ENCODE measurements at places on chromosomes 4 and X.

- peak; percentile 40 for DNase-seq
Measured at GRCh38 chr4:147096667-147097604, 151.3 kb upstream of the TTC29 start.

DNA sequence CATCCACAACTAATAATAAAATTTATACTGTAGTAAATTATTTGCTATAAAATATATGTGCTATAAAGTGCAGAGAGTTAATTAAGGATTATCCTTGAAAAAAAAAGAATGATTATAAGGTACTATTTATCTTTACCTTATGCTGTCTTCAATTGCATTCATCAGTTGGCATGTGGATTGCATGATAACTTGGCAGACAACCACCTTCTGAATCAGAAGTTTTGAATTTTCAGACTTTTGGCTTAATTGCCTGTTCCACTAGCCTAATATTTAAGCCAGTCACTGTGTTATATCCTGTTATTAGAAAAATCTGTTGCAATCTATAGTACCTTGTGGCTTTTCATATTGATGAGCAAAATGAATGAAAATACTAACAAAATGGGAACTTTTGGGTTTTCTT lies 1040.3 kb upstream of the PCDH10 start:
- no peak for DNase-seq

DNA sequence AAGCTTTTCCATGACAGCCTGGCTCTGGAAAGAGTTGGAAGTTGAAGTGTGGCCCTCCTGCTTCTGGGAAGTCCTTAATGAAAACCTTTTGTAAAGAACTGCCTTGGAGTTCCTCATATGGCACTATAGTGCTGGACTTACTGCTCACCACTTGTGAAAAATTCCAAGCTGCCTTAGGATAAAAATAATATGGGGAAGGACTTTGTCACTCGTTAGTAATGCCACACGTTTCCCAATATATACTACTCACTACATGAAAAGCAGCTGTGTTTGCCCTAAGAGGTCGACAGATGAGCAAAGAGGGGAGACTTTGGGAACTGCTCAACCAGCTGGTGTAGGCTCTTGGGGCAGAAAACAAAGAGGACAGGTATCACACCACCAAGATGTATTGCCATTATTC lies 11.7 kb downstream of the OPHN1 start:
- no peak for DNase-seq

GRCh38 chr4:5267408-5267807 lies 216.1 kb downstream of the STK32B start:
- DNase-seq: no peak

DNA sequence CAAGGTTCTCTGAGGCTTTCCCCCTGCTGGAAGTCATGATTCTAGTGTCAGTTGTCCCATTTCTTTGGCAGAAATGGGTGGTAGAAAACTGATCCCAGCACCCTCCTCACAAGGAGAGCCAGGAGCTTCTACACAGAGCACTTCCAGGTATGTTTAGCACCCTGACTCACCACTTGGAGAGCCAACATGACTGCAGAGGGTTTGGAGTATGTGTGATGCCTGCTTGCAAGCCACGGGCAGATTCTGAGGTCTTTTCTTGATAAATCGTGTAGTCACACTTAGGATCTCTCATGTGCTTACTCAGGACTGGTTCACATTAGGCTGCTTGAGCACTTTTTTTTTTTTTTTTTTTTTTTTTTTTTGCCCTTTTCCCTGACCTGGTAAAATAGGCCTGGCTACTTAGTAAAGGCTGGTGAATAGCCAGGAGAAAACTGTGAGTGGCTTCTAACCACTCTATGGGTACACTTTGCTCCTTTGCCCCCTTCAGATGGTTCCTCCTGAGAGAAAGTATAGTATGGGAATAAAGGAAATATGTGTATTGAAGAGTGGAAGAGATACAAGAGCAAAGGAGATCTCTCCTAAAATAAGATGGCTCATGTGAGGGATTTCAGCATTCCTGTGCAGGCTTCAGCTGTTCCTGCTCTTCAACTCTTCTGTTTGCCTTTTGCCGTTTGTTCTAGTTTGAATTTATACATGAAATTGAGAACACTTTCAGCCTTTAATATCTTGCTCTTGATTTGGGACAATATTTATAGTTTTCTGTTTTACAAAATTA lies 103.6 kb downstream of the EMCN start:
- no peak for DNase-seq

DNA sequence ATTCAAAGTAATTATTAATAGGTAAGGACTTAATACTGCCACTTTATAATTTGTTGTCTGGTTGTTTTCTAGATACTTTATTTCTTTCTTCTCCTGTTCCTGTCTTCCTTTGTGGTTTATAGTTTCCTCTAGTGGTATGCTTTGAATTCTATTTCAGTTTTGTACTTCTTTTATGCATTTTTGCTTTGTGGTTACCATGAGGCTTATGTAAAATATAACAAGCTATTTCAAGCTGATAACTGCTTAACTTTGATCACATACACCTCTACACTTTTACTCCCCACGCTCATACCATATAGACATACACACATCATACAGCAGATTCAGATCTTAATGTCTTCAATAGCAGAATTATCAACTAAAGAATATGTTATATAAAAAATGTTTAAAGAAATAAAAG lies 192.3 kb downstream of the SCFD2 start:
- DNase-seq: no peak

- no peak for DNase-seq
Measured at GRCh38 chr4:153758136-153758535, 1.7 kb downstream of the RNF175 start.

DNA sequence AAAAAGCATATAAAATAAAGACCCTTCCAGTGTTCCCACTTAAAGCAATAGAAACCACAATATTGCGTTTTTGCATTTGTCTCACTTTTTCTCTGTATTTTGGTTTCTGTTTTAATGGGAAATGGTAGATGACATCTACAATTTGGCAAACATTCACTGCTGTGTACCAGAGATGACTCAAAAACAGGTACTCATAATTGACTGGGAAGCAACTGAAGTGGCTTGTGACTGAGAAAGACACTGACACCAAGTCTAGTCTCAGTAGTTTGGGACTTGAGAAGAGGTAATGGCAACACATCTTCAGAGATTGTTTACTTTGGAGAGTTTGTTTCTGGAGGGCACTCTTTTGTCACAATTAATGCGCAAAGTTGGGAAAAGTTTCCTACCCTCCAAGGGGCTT lies 42.0 kb downstream of the AREG start:
- DNase-seq: no peak
